ENCODE measurements at places on chromosomes 2 and 18. TPM values are rescaled to one million over a fixed set of nuclear protein-coding genes. Genes with fewer than 3 reads are reported as not detected.

Gene CRYGD
- total RNA-seq: 1.7 TPM

Gene CYP27C1
- 2.2 TPM for total RNA-seq

Gene ACADL
- 9.2 TPM for total RNA-seq

Gene CDH19
- total RNA-seq: under 0.01 TPM

Gene CNTNAP5
- total RNA-seq: 41.0 TPM

Gene KIF1A
- 219 TPM for total RNA-seq

Gene RAB11FIP5
- 7.5 TPM for total RNA-seq

Gene PSMA8
- not detected for total RNA-seq

Gene AGAP1
- total RNA-seq: 27.5 TPM

Gene AKAIN1
- 3.6 TPM for total RNA-seq

Gene ABHD3
- 13.4 TPM for total RNA-seq

Gene PLA2R1
- 1.7 TPM for total RNA-seq

Gene MYOM1
- total RNA-seq: 2.3 TPM

Gene PRKAG3
- not detected for total RNA-seq

Gene SERPINB11
- not detected for total RNA-seq

Gene CKAP2L
- total RNA-seq: 2.2 TPM

Gene REG3A
- not detected for total RNA-seq

Gene PIEZO2
- 8.0 TPM for total RNA-seq

Gene AMER3
- total RNA-seq: 32.8 TPM

Gene PRKCE
- 62.2 TPM for total RNA-seq

Measured in occipital lobe (tissue), 3 donors.